NCI-H1694 (cell line): ENCODE measurements at places on chromosomes 3 and 15.

GRCh38 chr15:90583471-90584252 lies 53.9 kb downstream of the CRTC3 start:
- DNase-seq, result no peak

DNA sequence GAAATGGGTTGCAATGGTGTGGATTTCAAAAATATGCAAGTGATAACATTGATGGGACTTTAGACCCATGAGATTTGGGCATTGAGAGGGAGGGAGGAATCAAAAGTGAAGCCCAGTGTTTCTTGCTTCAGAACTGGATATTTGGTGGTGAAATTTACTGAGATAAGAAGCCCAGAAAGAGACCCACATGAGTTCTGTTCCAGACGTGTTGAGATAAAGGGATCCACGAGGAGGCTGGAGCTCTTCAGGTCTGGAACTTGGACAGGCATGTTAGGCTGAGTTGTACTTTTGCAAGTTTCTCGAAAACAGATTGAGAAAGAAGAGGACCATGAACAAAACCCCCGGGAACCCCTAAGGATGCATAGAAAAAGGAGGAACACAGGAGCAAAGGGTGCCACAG lies 290.2 kb downstream of the MEX3B start:
- DNase-seq, result no peak

- DNase-seq, result no peak
Measured at GRCh38 chr3:178699364-178699763, 163.1 kb downstream of the KCNMB2 start.

GRCh38 chr15:67506775-67507747 lies 13.9 kb upstream of the C15orf61 start:
- no peak for DNase-seq

GRCh38 chr15:85280203-85280602 lies 100.2 kb upstream of the AKAP13 start:
- no peak for DNase-seq

GRCh38 chr3:133479895-133480669 lies 80.2 kb downstream of the BFSP2 start:
- no peak for DNase-seq

DNA sequence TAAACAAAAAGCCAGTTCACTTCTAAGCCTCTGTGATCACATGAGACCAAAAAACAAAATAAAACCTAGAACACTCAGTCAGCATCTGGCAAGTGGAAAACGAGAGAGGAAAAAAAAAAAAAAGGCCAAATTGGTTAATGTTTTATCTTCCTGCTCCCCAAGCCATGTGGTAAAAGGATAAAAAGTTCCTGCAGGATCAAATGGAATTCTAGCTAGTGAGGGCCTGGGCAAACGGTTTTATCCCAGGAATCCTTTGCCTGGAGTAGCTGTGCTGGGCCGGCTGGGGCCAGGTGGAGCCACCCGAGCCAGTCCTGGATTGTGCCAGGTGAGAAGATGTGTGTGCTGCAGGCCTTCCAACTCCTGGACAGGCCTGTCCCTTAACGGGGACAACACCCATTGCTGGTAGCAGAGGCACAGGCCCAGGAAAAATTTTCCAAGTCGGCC lies 13.2 kb downstream of the SMAD6 start:
- no peak for DNase-seq

DNA sequence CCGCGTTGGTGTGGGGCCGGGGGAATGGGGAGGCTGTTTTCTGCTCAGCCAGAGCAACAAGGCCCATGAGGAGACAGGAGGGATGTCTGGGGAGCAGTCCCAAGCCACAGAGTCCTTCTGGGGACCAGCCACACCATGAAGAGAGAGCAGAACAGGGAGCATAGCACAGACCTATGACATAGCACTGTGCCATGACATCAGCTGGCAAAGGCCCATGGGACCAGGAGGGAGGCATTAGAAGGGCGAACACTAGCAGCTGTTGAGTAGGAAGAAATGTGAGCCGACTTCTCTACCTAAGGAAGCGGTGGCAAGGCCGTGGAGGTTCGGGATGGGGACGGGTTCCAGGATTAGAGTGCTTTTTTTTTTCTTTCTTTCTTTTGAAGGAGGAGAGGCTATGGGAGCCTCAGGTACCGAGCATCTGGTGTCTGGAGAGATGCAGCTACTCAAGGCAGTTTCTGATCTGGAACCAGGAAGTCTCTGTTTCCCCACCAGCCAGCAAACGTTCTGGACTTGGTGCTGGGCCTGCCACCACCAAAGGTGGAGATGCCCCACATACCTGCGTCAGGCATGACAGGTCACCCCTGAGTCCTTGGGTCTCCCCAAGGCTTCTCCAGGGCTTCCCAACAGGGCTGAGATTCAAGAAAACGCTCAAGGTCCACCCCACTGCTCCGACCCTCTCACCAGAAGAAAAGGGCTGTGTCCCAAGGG lies 77.3 kb upstream of the CGNL1 start:
- DNase-seq, result no peak

GRCh38 chr3:15429080-15429479 lies 1.7 kb downstream of the EAF1 start:
- no peak for DNase-seq

DNA sequence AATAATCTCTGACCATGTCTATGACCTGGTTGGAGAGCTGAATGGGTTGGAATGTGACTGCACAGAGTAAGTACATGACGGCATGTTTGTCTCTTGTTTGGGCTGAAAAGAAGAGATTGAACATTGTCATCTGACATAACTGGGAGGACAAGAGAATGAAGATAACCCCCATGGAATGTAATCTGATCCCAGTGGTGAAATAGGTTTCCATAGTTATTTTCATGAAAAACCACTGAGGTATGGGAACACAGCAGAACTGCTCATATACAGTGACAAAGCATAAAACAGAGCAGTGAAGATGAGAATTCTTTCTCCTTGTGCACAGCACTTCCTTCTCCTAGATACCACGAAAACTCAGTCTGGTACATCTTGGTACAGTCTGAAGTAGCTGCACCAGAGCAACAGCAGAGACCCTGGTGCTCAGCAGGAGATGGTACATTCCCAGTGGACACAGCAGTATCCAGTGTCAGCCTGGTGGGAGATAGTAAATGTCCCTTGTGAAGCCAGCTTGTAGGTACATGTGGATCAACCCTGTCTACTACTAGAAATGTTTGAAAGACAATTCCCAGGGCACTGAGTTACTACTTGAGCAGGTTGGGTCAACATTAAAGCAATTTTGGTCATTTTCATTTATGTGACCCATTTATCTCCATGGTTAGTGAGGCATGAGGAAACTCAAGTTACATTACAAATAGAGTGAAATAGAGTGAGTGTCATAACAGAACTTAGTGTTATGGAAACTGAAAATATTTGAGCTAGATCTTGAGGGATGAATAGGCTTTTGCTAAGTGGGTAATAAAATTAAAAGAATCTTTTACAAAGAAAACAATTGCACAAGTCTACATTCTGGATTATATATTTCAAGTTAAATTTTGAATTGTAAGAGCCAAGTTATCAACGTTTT lies 178.3 kb downstream of the SUCNR1 start:
- DNase-seq, result no peak

DNA sequence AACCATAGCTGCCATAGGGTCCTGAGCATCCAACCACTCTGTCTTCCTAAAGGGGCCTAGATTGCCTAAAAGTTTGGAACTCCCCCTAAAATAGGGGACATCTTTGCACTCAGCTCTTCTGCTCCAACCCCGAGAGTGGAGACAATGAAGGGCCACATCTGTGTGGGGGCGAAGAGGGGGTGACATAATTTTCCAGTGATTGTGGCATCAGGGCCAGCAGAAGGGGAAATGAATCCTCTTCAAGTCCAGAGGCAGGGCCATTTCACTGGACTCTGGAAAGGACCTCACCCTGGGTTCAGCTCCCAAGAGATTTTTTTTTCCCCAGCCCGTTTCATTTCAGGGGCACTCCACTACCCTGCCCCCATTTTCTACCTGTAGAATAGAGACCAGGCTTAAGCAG lies 4.6 kb upstream of the ANKRD63 start:
- DNase-seq, result no peak

GRCh38 chr15:67181221-67181639 lies 73.2 kb downstream of the AAGAB start:
- DNase-seq, result no peak

GRCh38 chr3:23455084-23455483 lies 252.0 kb downstream of the UBE2E2 start:
- DNase-seq, result no peak

- DNase-seq, result no peak
Measured at GRCh38 chr3:152313914-152314313, 45.2 kb downstream of the MBNL1 start.

GRCh38 chr3:171996178-171996817 lies 43.1 kb upstream of the FNDC3B start:
- DNase-seq, result no peak

GRCh38 chr3:45771831-45772230 lies 24.5 kb downstream of the SLC6A20 start:
- DNase-seq, result no peak

- DNase-seq, result no peak
Measured at GRCh38 chr3:156718622-156719306, 44.4 kb downstream of the TIPARP start.

DNA sequence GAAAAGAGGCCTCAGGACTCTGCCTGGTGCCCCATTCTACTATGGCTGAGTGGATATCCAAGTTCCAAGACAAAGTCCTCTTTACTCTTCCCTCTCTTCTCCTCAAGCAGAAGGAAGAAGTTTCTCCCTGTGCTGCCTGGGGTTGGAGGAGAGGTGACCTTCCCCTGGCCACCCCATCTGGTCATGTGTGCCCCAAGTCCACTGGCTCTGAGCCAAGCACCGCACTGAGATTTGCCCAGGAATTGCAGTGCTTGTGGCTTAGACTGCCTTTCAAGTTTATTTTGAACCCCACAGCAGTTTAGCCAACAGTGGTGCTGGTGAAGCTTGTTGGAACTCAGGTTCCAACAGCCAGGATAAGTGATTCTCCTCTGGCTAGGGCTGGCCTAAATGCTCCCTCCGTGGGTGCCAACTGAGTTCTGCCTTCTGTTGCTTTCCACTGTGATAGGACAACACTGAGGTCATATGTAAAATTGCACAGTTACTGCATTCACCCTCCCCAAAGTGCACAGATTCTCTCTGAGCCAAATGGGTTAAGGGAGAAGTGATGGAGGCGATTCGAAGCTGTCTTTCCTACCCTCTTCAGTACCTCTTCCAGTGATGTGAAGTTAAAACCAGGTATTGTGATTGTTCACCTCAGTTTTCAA lies 69.9 kb downstream of the TMCO5A start:
- DNase-seq, result no peak

DNA sequence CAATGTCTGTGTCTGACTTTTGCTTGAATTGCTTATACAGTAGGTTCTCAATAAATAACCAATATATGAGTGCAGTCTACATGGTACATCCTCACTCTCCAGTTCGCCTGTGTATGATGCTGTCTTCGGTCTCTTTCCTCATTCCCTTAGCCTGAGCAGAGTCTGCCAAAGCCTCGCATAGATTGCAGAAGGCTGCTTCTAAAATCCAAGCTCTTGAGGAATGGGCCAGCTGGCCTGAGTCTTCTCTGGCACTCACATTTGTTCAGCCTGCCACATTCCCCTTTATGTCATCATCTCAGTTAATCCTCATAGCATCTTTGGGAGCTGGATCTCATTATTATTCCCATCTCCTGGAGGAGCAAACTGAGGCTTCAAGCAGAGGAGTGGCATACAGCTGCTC lies 27.2 kb upstream of the ADAMTS7 start:
- DNase-seq, result no peak

DNA sequence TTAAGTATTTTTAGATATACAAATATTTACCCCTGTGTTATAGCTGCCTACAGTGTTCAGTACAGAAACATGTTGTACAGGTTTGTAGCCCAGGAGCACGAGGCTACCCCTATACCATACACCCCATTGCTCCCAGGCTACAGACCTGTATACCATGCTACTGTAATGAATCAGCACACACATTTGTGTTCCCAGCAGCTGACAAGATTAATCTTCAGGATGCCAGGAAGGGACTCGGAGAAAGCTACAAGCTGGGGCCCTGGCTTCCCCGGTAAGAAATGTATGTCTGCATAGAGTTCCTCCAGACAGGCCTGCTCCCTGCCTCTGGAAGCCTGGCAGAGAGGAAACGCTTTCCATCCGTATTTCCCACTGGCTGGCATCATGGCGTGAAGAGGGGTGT lies 136.5 kb downstream of the XXYLT1 start:
- DNase-seq, result no peak

DNA sequence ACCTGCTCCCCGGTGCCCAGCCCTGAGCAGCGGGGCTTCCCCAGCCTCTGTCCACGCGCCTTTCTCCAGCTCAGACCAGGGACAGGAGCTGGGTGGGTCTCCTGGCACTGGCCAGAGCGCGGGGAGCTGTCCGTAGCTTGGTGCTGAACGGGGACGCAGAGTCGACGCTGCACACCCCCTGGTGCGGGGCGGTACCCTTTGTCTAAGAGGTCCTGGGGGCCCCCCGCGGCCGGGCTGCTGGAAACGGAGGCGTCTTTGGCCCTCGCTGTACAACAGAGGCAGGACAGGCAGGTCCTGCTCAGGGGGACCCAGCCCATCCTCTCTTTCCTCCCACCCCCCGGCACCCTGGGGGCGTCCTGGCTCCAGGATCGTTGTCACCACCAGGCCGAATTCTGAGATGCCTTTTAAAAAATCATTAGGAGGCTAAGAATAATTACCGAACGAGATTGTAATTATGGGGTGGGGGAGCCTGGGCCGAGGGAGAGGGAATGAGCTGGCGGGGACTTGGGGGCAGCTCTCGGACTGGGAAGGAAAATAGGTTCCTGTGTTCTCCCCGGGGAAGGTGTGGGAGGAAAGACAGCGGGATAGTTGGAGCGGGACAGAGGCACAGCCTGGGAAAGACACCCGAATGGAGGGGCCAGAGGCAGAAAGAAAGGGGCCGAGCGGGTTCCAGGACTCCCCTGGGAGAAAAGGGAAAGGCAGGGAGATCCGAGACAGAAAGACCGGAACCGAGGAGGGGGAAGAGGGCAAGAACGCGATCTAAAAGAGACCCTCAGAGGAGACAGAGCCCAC lies 4.1 kb upstream of the SKOR1 start:
- no peak for DNase-seq

DNA sequence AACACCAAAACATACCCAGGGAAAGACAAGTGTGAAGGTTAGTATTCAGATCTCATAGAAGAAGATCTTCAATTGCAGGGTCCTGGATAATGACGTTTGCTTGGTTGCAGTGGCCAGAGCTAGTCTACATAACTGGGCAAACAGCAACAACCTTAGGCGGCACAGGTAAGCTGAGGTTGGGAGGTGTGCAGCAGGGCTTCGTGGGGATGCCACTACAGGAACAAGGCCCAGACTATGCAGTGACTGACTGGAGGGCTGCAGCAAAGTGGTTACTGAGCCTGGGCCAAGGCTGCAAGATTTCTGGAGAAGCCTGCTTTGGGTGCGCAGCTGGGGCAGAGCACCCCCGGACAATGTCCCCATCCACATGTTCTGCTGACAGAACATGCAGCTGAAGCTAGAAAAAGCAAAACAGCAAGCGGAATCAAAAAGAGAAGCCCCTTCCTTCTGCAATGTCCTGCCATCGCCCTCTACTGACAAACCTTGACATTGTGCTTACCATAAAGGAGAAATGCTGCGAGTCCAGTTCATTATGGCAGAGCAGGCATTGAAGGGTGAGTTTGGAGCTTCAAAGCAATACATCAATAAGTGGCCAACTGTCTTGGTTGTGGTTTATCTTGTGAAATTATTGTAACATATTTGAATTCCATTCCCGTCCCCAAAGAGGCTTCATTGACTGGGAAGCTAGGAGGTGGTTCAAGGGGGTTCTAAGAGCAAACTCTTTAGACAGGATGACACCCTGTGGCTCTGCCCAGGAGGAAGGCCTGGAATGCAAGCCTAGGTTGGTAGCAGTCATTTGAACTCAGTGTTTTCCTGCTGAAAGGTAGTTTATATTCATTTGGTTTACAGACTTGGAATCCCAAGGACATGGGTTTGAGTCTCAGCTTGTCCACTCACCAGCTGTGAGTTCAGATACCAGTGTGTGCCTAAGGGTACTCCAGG lies 217.0 kb downstream of the PDCD6IP start:
- DNase-seq, result no peak

- no peak for DNase-seq
Measured at GRCh38 chr3:193372783-193373182, 5.8 kb downstream of the ATP13A5 start.
